ENCODE measurements at places on chromosomes 6 and 20.

DNA sequence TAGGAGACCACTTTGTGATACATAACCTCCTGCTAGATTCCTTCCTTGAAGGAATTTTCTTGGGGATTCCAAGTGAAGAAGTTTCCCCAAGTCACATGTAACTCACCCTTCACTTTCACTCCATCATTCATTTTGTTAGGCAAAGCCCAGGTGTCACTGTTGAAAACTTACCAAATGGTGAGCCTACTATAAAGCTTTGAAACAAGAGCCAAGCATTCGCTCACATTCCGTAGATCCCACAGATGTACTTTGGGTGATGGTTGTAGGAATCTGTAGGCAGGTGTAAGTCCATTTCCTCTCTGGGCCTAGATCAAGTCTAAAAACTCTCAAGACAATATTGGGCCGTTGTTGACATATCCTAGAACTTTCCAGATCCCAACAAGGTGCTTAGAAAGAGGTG, 74.1 kb downstream of the PRDM1 start:
- ATAC-seq, result no peak

DNA sequence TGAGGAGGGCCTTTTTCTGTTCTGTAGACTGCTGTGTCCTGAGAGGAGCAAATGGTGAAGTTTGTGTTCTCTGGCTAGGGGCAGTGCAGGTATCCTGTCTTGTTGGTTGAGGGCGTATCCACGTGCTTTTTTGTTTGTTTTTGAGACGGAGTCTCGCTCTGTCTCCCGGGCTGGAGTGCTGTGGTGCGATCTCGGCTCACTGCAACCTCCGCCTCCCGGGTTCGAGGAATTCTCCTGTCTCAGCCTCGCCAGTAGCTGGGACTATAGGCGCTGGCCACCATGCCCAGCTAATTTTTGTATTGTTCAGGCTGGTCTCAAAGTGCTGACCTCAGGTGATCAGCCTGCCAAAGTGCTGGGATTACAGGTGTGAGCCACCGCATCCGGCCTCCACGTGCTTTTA, 10.8 kb upstream of the PXDC1 start:
- no peak for ATAC-seq

DNA sequence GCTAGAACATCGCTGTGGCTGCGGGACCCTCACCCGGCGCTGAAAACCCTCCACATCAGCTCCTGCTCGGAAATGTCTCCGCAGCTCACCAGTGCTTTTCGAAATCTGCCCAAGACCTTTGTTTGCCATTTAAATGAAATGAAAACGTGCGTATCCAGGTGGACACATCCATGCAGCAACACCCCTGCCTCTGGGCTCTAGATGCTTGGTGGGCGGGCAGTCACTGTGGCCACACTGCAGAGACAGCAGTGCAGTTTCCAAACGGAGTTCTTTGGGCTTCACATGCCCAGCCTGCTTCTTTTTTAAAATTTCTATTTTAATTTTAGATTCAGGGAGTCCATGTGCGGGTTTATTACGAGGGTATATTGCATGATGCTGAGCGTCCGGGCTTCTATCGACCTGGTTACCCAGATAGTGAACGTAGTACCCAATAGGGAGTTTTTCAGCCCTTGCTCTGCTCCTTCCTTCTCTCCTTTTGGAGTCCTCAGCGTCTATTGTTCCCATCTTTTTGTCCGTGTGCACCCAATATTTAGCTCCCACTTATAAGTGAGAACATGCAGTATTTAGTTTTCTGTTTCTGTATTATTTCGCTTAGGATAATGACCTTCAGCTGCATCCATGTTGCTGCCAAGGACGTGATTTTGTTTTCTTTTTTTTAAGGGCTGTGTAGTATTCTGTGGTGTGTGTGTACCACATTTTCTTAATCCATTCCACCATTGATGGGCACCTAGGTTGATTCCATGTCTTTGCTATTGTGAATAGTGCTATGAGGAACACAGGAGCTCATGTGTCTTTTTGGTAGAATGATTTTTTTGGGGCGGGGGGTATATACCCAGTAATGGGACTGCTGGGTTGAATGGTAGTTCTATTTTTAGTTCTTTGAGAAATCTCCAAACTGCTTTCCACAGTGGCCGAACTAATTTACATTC, 4.8 kb upstream of the TUBB2B start:
- no peak for ATAC-seq

DNA sequence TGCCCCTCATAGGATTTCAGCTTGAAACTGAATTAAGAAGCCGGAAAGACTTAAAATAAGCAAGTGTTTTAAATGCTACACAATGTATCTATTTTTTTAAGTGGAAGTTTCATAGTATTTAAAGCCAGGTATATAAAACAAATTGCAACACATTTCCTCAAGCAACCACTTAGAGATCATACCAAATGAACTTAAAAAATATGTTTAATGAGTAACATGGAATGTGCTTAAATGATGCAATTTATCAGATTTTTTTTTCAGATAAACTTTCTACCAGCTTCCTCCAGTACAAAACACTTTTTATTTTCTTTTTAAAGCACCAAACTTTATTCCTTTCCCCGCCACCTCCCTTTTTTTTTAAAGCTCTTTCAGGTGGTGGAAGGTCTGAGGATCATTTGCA, 534.3 kb downstream of the BMP2 start:
- no peak for ATAC-seq

GRCh38 chr6:155061381-155061780, 66.3 kb downstream of the TIAM2 start:
- no peak for ATAC-seq

GRCh38 chr20:34627458-34627857, 49.4 kb downstream of the PIGU start:
- no peak for ATAC-seq

DNA sequence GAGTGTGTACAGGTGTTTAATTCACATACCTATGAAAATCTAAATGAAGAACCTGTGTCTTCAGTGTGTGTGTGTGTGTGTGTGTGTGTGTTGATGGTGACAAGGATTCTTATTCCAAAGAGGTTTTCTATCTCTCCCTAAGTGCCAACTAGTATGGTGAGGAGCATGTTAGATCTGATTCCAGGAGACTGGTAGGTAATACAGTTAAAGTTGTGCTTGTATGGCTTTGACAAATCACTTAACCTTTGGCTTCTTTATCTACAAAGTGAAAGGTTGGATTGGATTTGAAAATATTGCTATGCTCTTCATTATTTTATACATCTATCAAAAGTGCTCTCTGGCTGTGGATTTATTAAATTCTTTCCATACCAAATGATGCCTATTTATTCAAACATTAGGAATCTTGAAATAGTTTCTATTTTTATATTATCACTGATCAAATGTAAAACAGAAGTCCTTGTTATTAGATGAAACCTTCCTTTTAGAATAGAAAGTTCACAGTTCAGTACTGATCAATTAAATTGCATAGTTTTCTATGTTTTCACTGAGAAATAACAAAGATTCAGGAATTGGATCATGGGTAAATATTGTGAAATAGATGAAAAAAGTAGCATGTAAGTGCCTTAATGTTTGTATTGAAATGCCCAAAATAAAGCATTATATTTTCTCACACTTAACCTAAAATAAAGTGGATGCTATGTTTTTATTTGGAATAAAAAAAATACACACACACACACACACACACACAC, 84.4 kb upstream of the MLIP start:
- ATAC-seq, result no peak

GRCh38 chr20:3398681-3399252, 8.7 kb downstream of the DNAAF9 start:
- no peak for ATAC-seq

- ATAC-seq, result no peak
Observed at GRCh38 chr6:54694928-54695532, 151.5 kb upstream of the FAM83B start.

DNA sequence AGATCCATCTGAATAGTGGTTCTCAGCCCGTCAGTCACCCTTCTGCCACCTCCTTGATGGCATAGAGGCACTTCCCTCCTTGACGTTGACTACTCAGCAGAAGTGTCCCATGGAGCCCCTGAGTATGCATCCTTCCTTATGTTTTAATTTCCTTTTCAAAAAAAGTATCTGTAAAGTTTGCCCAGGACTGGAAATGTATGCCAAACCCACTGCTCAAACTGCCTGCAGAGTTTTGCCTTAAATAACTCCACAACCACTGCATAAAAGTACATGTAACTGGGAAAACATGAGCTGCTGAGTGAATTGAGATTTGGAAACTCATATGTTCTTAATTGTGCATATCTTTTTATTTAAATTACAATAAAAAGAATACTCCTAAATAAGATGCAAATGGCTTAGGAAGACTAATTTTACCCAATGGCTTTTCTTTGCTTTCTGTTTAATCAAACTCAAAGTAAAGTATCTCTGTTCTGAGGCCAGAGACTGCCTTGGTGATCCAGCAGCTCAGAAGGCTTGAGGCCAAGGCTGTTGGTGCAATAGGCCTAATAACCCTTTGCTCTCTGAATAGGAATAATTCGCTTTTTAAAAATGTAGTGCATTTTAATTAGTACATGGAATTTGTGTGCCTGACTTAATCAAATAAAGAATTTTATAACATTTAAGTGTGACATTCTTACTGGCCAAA, 90.4 kb downstream of the FNDC1 start:
- no peak for ATAC-seq

GRCh38 chr20:10661261-10661660, 12.5 kb downstream of the JAG1 start:
- ATAC-seq, result no peak

- peak; percentile 66 for ATAC-seq
Observed at GRCh38 chr6:111750753-111751673, 122.2 kb downstream of the FYN start.

DNA sequence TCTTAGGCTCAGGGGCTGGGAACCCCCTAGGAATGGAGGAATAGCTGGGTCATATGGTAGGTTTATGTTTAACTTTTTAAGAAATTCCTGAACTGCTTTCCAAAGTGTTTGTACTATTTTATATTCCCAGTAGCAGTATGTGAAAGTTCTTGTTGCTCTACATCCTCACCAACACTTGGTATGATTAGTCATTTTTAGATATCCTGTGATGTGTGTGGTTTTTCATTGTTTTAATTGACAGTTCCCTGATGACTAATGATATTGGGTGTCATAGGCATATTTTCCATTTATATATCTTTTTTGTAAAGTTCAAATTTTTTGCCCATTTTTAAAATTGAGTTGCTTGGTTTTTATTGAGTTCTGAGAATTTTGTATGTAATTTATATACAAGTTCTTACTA, 72.3 kb downstream of the SLC16A10 start:
- ATAC-seq, result no peak

DNA sequence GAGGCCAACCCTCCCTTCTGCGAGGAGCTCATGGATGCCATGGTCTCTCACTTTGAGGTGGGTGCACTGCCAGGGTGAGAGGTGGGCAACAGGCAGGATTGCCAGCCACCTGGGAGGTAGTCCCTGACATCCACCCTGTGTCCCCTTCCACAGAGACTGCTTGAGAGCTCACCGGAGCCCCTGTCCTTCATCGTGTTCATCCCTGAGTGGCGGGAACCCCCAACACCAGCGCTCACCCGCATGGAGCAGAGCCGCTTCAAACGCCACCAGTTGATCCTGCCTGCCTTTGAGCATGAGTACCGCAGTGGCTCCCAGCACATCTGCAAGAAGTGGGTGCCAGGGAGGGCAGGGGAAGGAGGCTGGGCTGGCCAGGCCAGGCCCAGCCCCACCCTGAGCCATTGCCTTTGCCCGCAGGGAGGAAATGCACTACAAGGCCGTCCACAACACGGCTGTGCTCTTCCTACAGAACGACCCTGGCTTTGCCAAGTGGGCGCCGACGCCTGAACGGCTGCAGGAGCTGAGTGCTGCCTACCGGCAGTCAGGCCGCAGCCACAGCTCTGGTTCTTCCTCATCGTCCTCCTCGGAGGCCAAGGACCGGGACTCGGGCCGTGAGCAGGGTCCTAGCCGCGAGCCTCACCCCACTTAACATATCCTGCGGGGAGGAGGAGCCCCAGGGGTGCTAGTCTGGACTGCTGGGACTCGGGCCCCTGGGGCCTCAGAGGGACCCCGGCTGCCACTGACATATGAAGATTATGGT, 12.8 kb downstream of the PCIF1 start:
- ATAC-seq, result peak; percentile 5

Data from motor neuron (in vitro differentiated cells).